T-helper 1 cell (primary cell): ENCODE measurements at places on chromosomes 4 and X.

DNA sequence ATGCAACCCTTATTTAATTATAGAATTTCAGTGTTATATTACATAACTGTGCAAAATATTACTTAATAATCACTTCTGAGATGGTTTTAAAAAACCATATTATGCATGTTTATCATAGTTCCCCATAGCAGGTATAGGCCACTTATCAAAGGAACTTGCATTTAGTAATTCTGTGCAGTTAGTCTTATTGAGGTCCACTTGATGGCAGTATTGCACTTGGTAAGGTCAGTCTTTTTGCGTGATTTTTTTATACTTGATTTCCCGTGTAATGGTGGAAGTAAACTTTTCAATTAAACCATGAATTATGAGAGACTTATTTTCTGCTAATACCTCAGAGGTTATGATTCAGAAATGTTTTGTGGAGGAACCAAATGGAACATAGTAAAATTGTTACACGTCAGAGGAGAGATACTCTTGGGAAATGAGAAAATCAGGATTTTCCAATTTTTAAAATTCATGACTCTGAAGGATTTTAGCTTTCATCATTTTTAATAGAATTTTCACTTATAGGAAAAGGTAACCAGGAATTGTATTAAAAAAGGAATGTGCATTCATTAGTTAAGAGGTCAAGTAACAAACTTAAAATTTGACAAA lies 230.0 kb downstream of the CCSER1 start:
- DNase-seq = no peak

- no peak for DNase-seq
Measured at GRCh38 chrX:17299206-17299605, 75.8 kb upstream of the NHS start.

DNA sequence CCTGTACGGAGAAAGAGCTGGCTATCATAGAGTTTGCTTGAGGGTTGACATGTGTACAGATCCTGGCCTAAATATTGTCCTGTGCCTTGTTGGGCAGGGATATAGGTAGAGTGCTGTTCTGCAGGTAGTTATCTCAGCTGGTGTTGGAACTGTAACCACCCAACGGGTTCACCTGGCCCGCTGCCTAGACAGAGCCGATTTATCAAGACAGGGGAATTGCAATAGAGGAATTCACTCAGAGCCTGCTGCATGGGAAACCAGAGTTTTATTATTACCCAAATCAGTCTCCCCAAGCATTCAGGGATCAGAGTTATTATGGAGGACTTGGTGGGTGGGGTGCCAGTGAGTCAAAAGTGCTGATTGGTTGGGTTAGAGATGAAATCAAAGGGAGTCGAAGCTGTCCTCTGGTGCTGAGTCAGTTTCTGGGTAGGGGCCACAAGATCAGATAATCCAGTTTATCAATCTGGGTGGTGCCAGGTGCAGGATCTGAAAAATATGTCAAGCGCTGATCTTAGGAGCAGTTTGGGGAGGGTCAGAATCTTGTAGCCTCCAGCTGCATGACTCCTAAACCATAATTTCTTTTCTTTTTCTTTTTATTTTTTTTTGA lies 42.5 kb upstream of the XIAP start:
- DNase-seq = no peak

DNA sequence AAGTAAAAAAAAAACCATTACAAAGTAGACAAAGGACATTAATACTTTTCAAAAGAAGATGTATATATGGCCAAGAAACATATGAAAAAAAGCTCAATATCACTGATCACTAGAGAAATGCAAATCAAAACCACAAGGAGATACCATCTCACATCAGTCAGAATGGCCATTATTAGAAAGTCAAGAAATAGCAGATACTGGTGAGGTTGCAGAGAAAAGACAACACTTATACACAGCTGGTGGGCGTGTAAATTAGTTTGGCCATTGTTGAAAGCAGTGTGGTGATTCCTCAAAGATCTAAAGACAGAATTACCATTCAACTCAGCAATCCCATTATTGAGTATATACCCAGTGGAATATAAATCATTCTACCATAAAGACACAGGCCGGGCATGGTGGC lies 39.3 kb downstream of the TASL start:
- DNase-seq = no peak

DNA sequence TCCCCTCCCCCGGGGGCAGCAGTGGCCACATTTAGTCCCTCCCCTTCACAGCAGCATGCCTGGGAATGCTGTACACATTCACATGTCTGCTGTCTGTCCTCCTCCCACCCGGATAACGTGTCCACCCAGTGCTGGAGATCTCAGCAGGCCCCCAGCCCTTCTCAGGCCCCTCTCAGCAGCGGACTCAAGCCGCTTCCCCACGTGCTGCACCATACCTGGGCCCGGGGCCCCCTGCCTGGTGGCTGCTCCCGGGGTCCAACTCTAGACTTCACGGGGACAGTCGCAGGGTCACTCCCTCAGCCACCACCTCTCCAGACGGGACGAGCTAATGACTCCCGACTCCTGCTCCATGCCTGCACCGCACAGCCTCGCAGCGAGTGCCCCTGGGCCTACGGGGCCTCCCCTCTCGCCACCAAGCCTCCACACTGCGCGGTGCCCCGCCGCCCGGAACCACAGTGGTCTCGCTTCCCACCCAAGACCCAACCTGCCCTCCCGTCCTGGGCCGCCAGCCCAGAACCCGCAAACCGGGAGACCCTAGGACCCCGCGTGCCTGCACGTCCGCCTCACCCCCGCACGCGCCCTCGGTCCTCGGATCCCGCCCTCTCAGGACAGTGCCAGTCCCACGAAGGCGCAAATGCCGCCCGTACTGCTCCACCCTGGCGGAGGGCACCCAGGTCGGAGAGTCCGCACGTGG lies 1.3 kb upstream of the PCGF3 start:
- DNase-seq = no peak

DNA sequence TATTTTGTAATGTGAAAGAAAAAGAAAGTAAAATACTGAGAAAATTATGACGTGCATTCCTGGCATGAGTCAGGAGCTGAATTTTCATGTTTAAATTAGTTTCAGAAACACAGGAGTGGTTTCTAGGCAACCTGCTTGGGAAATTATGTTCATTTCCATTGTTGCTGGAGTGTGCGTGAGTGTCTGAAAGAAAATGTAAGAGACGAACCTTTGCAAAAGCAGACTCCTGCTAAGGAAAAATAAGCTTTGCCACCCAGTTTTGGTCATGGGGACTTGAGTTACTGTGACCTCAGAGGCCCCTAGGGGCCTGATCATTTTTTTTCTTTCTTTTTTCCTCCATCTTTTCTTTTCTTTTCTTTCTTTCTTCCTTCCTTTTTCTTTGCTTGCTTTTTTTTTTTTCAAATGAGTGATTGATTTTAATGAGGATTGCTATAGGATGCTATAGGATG lies 18.8 kb upstream of the CHRNA9 start:
- no peak for DNase-seq

GRCh38 chr4:20868108-20868507 lies 167.8 kb downstream of the PACRGL start:
- DNase-seq = no peak

GRCh38 chr4:77263247-77263646 lies 106.2 kb downstream of the CCNG2 start:
- no peak for DNase-seq

GRCh38 chr4:123480706-123481418 lies 84.3 kb downstream of the SPRY1 start:
- DNase-seq = no peak

DNA sequence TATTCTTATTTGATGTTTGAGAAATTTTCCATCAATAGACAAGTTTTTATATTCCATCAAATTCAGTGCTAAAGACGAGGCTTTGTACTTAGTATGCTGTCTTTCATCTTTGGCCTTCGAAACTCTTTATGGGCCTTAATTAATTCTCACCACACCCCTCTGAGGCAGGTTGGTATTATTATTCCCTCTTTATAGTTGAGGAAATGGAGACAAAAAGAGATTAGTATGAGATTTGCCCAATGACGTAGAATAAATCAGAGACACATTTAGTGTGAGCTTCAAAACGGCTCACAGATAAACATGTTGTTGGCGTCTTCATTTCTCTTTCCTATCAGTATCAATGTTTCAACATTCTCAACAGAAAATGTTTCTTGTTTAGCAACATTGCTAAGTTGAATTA lies 35.9 kb upstream of the PTPN13 start:
- no peak for DNase-seq

DNA sequence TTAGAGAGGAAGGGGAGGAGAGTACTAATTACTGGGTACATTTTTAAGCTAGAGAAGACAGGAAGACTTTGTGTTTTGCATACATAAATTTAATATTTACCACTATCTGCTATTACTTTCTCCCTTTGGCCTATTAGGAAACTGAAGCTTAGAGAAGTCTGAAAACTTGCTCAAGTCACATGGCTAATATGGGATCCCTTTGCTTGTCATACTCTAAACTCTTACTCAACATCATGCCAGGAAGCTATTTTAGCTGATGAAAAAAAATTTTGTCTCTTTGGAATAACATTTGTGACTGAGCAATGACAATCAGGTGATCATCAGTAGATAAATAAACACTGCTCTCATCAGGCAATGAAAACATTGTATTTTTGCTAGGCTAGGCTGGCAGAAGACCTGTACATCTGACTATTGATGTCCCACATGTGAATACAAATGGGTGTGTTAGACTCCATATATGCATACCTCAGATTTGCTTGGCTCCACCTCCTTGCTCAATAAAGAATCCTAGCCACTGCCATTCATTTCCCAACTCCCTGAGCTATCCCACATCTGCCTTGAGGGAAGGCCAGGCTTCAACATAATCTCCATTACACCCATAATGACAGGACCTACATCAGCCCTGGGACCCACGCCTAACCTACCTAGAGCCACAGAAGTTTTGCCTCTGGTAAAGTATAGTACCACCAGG lies 17.0 kb upstream of the DCLK2 start:
- DNase-seq = no peak

DNA sequence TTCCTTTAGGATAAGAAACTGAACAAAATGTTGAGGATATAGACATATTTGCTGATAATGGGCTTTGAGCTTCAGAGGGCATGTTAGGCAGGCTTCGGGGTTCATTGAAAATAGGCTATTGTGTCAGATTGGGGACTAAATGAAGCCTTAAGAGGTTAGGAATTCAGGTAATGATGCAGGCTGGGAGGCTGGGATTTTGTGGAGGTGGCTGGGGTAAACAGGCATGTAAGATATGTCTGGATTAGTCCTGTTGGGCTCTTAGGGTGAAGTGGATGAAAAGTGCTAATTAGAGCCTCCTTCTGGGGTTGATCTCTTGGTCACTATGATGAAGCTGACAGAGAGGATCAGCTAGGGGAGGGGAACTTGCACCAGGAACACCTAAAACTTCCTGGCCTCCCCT lies 80.2 kb upstream of the ESX1 start:
- no peak for DNase-seq

DNA sequence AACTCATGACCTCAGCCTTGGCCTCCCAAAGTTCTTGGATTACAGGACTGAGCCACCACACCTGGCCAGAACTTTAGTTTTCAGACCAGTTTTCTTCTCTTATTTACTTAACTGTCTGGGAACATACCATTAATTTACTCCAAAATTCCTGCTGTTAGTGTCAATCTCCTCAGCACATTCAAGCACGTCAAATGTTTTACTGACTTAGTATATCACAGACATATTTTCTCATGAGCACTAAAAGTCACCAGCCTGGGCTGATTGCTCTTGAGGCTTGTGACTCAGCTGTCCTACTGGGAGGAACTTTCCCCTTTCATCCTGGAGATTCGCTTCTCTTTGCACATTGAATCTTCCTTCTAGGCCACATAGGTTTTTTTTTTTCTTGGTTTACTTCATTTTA lies 109.6 kb downstream of the PCDH18 start:
- DNase-seq = no peak

DNA sequence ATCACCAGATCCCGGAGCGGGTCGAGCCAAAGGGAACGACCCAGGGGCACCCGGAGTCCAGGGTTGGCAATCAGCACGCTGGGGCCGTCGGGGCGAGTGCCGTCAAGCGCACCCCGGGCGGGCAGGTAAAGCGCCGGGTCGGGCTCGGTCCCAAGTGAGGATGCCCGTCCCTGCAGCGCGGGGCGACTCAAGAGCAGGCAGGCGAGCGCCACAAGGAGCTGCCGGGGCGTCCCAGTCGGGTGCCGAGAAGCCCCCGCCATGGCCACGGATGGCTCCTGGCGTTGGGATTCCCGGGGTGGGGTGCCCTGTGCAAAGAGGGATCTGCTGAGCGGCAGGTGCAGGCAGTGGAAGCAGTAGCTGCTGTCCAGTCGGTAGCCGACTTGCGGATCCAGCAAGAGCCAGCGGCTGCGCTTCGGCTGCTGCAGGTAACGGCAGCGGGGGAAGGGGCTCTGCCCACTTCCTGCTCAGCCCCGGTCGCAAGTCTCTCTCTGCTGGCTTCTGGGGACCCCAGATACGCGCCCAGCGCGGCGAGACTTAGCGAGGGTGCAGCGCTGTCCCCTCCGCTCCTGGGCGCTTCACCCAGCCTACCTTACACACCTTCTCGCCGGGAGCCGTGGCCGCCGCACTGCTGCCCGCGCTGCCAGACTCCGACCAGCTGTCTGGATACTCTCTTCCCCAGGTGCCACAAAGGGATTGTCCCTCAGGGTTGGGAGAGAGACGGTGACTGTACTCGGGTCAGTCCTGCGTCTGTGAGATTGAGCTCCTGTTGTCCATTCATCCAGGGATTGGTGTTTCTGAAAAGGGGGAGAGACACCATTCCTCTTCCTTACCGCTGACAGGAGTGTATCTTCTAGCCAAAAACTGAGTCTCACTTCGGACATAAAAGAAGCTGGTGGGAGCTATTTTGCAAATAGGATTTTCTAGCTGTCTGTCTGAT lies at the start of gene FREM3:
TSS of gene FREM3 (minus strand) at position 260 of the 937 bp plus-strand sequence. CDS start at position 260, 0 bp downstream.
- DNase-seq = no peak
